ENCODE measurements at places on chromosomes 7 and 10. TPM values are rescaled to one million over a fixed set of nuclear protein-coding genes. Genes with fewer than 3 reads are reported as not detected.

Gene PHYH
- 9.8 TPM for total RNA-seq

Gene LRGUK
- total RNA-seq, result 0.30 TPM

Gene CYP2W1
- total RNA-seq, result not detected

Gene COMMD3
- total RNA-seq, result 57.2 TPM

Gene PLXDC2
- total RNA-seq, result 1.1 TPM

Gene HYAL4
- not detected for total RNA-seq

Gene H2BK1
- total RNA-seq, result 6.8 TPM

Gene HSPA14
- total RNA-seq, result 18.3 TPM

Gene EIF5AL1
- total RNA-seq, result 0.28 TPM

Gene PRSS1
- 20.8 TPM for total RNA-seq

DNA sequence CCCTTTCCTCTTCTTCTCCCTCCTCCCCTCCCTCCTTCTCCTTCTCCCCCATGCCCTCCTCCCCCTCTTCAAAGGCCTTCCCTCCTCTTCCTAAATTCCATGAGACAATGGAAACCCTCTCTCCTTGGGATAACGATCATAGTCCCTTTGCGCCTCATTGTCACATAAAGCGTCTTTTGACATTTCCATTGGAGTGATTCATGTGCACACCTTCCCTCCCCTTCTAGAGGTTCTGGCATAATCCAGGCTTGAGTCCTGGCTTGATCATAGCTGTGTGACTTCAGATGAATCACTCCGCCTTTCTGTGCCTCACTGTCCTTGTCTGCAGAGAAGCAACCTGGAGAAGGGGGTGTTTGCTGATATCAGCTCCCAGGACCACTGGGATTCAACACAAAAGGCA, 204.2 kb downstream of the TNS3 start:
- H3K4me1 ChIP-seq, result no peaks in the 10 kb centered on the region
- no peak for DNase-seq
- no peaks in the 10 kb centered on the region for H3K36me3 ChIP-seq
- no peaks in the 10 kb centered on the region for H3K27me3 ChIP-seq
- no peak overlapping the region for H3K4me3 ChIP-seq

GRCh38 chr7:155437836-155438235, 20.1 kb upstream of the EN2 start:
- no peak overlapping the region for H3K4me3 ChIP-seq
- no peak overlapping the region for H3K27ac ChIP-seq
- peaks cover 73% of the 10 kb centered on the region for H3K27me3 ChIP-seq
- DNase-seq, result no peak
- no peaks in the 10 kb centered on the region for H3K36me3 ChIP-seq

DNA sequence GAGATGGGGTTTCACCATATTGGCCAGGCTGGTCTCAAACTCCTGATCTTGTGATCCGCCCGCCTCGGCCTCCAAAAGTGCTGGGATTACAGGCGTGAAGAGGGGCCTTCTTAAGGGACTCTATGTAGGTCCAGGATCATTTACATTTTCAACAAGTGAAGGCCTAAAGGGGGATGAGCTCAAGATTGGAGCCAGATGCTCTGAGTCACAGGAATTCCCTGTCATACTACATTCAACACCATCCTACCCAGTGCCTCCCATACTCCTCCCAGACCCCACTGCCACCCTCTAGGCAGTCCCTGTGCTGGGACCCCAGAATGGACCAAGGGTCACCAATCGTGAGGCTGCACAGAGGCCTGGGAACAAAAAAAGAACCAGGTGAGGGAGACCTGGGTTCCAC, 29.9 kb downstream of the CYTH3 start:
- DNase-seq, result no peak
- peak overlapping the region; percentile 62 for H3K27ac ChIP-seq
- H3K36me3 ChIP-seq, result no peaks in the 10 kb centered on the region

DNA sequence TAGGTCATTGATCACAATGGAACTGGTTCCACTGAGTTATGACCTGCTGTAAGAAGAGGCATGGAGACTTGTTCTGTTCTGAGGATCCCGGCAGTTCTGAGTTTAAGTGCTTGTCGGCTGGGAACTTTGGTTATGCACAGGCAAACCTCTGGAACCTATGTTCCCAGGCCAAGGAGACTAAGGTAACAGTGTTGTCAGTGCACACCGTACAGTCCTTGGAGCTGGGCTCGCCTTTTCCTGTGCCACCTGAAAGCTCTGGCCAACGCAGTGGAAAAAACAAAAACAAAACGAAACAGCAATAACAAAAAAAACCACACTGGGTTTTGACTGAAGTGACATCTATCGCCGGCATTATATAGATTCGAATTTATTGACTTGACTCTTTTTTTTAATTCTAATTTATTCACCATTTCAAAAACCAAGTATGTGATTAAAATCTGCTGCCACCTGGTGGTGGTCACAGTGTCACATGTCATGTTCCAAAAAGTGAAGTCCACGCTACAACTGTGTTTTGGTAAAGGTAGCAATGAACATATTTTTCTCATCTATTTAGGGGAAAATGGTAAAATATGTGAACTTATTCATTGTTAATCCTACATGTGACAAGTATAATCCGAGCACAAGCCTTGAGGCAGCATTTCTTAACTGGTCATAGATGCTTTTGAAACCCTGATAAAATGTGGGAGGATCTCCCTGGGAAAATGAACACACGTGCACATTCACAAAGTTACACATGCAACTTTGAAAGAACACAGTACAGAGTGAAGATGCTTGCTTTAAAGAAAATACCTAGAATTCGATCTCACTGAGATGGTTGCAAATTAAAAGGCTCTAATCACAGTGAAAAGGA, 113.8 kb upstream of the PPP2R2D start:
- H3K27ac ChIP-seq, result no peak overlapping the region
- H3K27me3 ChIP-seq, result peaks cover 24% of the 10 kb centered on the region
- H3K4me3 ChIP-seq, result no peak overlapping the region
- H3K4me1 ChIP-seq, result no peaks in the 10 kb centered on the region
- peak; percentile 6 for DNase-seq
- no peaks in the 10 kb centered on the region for H3K36me3 ChIP-seq

GRCh38 chr10:78450807-78451485, 417.3 kb downstream of the RPS24 start:
- H3K4me1 ChIP-seq, result no peaks in the 10 kb centered on the region
- no peak overlapping the region for H3K27ac ChIP-seq
- no peak for DNase-seq
- H3K36me3 ChIP-seq, result no peaks in the 10 kb centered on the region
- no peaks in the 10 kb centered on the region for H3K27me3 ChIP-seq

GRCh38 chr7:55343002-55343781, 21.9 kb upstream of the LANCL2 start:
- H3K36me3 ChIP-seq, result no peaks in the 10 kb centered on the region
- no peaks in the 10 kb centered on the region for H3K27me3 ChIP-seq
- H3K27ac ChIP-seq, result no peak overlapping the region

GRCh38 chr10:79393221-79393923, 46.1 kb downstream of the PPIF start:
- no peak for DNase-seq
- no peak overlapping the region for H3K27ac ChIP-seq
- H3K27me3 ChIP-seq, result no peaks in the 10 kb centered on the region
- no peaks in the 10 kb centered on the region for H3K4me1 ChIP-seq

DNA sequence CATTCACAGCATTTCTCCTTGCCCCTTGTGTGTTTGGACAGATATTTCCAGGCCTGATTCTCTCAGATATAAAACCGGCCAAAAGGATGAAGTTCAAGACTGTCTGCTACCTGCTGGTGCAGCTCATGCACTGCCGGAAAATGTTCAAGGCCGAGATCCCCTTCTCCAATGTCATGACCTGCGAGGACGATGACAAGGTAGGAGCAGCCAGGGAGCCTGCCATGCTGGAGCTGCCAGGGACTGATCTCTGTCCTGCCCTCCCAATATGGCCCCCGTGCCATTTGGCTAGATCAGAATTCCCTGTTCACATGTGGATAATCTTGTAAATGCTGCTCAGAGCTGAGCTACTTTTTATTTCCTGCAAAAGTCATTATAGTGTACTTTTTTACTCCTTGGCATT, 87.8 kb downstream of the ADCY1 start:
- H3K27me3 ChIP-seq, result no peaks in the 10 kb centered on the region
- no peak overlapping the region for H3K27ac ChIP-seq
- H3K4me3 ChIP-seq, result no peak overlapping the region
- H3K36me3 ChIP-seq, result no peaks in the 10 kb centered on the region
- no peaks in the 10 kb centered on the region for H3K4me1 ChIP-seq

DNA sequence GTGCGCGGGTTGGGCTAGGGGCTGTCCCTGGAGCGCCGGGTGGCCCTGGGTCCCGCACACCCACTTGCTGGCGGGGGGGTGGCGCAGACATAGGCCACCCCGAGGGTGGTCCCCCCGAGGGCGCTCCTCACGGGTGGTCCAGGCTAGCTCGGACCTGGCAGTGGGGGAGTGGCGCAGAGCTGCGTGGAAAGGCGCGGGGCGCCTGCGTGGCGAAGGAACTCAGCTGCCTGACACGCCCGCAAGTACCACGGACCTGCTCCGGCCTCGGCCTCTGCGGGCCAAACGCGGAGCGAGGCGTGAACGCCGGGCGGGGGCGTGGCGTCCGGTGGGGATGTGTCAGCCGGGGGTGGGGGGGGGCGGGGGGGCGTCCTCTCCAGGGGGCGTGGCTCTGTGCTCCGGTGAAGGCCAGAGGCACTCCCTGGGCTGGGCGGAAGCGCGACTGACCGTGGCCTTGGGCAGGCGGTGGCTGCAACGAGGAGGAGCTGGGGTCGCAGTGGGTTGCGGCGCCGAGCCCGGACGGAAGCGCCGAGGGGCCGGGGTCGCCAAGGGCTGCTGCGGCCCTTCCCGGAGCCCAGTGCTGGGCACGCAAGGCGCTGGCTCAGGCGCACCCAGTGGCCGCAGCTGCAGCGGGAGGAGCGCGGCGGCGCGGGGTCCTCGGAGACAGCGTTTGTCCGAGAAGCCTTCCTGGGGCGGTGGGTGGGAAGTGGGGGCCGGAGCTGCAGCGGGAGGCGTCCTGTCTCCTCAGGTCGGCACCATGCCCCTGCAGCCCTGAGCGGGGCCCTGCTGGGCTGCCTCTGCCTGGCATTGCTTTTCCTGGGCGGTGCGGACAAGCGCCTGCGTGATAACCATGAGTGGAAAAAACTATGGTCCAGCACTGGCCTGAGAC, 58.9 kb upstream of the NUPR2 start:
- no peaks in the 10 kb centered on the region for H3K36me3 ChIP-seq
- no peak for DNase-seq
- H3K27ac ChIP-seq, result no peak overlapping the region
- no peak overlapping the region for H3K4me3 ChIP-seq
- H3K27me3 ChIP-seq, result no peaks in the 10 kb centered on the region

- H3K36me3 ChIP-seq, result no peaks in the 10 kb centered on the region
- H3K27ac ChIP-seq, result no peak overlapping the region
- H3K4me3 ChIP-seq, result peak overlapping the region; percentile 42
- no peak for DNase-seq
- H3K4me1 ChIP-seq, result peaks cover 57% of the 10 kb centered on the region
Observed at GRCh38 chr7:157625973-157626742, 289.4 kb downstream of the DNAJB6 start.

DNA sequence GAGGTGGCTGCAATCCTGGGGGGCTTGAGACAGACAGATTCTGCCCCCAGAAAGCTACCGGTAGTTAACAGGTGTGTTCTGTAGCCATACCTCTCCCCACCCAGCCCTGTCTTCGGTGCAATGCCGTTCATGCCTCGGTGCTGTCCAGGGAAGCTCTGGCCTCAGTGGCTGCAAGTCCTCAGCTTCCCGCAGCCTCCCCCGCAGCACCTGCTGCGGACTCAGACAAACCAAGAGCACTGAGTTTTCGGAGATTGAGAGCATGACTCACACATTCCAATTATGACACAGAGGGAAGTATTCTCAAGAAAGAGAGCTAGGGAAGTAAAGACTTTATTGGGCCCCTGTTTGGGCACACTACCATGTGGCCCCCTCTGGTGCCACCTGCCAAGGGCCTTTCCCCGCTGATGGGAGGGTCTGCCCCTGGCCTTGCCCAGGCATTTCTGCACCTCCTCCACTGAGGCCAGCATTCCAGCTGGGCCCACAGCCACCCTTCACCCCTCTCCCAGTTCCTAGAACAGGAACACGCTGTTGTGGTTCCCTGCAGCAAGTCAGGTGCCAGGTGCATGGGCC, 30.2 kb upstream of the EZH2 start:
- H3K27me3 ChIP-seq, result no peaks in the 10 kb centered on the region
- no peak for DNase-seq
- no peak overlapping the region for H3K4me3 ChIP-seq
- H3K4me1 ChIP-seq, result peaks cover 39% of the 10 kb centered on the region

DNA sequence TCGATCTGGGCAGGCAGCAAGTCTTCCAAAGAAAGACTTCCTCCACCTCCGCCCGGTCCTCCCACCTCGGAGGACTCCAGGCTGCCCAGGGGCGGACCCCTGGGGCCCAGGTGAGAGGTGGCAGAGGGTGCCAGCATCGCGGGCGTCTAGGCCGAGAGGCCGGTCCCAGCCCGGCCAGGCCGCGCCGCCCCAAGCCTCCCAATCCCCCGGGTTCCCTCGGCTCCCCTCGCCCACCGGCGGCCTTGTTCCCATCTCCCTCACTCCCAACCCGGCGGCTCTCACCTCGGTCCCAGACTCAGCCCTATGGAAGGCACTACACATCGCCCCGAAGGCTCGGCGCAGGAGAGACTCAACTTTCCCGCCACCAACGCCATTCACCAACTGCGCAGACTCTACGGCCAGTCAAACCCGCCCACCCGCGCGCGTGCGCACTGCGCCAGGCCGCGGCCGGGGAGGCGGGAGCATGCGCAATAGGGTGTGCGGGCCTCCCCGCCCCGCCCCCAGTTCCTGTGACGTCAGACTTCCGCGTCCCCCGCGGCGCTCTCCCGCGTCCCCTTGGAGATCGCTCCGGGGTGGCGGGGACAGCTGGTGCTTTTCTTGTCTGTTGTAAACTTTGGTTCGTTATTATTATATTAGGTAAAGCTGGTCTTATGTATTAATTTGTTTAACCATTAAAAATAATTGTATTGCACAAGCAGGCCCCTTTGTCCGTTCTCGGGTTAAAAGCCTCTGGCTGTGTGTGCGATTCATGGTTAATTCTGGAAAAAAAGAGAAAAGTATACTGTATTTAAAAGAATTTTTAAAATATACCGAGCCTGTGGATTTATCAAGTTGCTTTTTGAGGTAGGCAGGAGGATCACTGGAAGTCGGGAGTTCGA, at the start of gene XRCC2:
Gene XRCC2 (minus strand): TSS at position 383 of the 878 bp plus-strand sequence. CDS start 62 bp downstream, at position 321.
- peak; percentile 96 for DNase-seq
- H3K36me3 ChIP-seq, result no peaks in the 10 kb centered on the region
- peaks cover 14% of the 10 kb centered on the region for H3K4me1 ChIP-seq

DNA sequence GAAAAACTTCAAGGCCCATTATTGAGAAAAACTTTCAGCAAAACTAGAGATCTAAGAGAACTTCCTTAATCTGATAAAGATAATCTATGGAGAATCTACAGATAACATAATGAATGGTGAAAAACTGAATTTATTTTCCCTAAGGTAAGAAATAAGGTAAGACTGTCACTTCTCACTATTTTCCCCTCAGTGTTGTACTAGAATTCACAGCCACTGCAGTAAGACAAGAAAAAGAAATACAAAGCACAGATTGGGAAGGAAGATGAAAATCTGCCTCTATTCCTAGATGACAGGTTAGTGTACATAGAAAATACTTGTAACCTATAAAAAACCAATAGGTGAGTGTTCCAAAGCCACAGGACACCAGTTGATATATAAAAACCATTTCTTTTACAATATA, 220.7 kb upstream of the SHH start:
- no peak overlapping the region for H3K27ac ChIP-seq
- peaks cover 23% of the 10 kb centered on the region for H3K27me3 ChIP-seq
- H3K36me3 ChIP-seq, result no peaks in the 10 kb centered on the region
- no peak for DNase-seq
- H3K4me1 ChIP-seq, result no peaks in the 10 kb centered on the region
